ENCODE measurements at places on chromosomes 2 and 18. TPM values are rescaled to one million over a fixed set of nuclear protein-coding genes. Genes with fewer than 3 reads are reported as not detected.
A peak's percentile ranks its signal among the peaks of the same experiment; 100 is the strongest.

The ITGAV gene
- polyA plus RNA-seq, result 3.2 TPM

The POTEI gene
- not detected for polyA plus RNA-seq

- DNase-seq, result no peak
Measured at GRCh38 chr2:238488347-238488826, 61.7 kb downstream of the ASB1 start.

DNA sequence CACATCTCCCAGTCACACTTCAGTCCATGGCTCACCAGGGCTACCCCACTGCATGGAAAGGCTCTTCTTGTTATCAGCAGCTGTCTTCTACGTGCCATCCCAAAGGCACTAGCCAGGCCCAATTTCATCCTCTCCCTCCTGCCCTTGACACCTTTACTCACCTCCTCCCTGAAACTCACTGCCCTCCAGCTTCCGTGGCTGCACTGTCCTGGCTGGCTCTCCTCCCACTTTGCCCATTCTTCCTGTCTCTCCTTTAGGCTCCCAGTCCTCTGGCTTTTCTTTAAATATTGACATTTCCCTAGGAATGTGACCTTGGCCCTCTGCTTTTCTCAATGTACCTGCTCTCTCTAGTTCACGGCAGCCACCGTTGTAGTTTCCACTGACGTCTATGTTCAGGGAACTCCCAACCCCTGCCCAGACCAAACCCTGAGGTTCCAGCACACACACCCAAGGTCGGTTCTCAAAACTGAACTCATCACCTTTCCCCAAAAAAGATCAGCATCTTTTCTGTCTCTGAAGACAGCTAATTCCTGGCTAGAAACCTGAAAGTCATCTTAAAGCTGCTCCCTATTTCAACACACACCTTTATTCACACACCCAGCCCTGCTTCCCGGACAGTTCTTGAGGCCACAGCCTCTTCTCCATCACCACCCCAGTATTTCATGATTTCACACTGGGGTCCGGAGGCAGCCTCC is 36.7 kb downstream of the WDFY1 start:
- DNase-seq, result no peak

DNA sequence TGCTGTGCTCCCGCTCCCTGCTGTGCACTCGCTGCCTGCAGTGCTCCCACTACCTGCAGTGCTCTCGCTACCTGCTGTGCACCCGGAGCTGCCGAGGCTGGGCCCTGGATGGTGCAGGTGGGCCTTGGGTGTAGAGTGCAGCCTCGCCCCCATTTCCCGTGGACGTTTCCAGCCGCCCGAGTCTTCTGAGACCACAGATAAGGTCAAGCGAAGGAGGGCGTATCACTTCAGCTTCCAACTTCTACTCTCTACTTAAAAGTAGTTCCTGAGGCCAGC is 15.9 kb downstream of the TMEM18 start:
- DNase-seq, result no peak

GRCh38 chr2:10790228-10790973 is 22.2 kb downstream of the PDIA6 start:
- DNase-seq, result no peak

- no peak for DNase-seq
Measured at GRCh38 chr2:216285701-216286100, 86.6 kb downstream of the MARCHF4 start.

The COL5A2 gene
- not detected for polyA plus RNA-seq

- no peak for DNase-seq
Measured at GRCh38 chr2:195414537-195415100, 242.4 kb upstream of the SLC39A10 start.

The FSHR gene
- not detected for polyA plus RNA-seq

The PKP4 gene
- 1.5 TPM for polyA plus RNA-seq

The SLC11A1 gene
- 0.32 TPM for polyA plus RNA-seq

DNA sequence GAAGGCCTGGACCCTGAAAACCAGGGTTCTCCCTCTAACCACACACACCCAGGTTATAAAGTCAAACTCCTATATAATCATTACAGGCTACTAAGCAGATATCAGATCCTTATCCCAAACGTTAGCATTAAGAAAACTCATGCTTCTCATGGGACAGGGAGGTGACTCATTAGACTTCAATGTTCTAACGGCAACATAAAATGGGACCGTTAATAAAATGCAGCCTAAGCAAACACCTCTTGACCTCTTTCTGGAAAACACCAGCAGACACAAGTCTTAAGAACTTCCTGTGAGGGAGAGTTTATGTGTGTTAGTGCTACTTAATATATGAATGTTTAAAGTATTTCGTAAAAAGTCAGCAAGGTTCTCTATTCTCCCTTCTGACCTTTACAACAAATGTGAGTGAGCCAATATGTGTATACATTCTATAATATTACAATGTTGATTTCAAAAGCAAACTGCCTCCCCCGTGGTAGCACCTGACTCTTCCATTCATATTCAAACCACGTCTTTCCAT is 31.7 kb downstream of the LPIN2 start:
- DNase-seq, result no peak

GRCh38 chr18:6591491-6591890 is 138.0 kb upstream of the ARHGAP28 start:
- no peak for DNase-seq

- DNase-seq, result no peak
Measured at GRCh38 chr2:68245672-68246071, 6.7 kb downstream of the PPP3R1 start.

The SAG gene
- not detected for polyA plus RNA-seq

DNA sequence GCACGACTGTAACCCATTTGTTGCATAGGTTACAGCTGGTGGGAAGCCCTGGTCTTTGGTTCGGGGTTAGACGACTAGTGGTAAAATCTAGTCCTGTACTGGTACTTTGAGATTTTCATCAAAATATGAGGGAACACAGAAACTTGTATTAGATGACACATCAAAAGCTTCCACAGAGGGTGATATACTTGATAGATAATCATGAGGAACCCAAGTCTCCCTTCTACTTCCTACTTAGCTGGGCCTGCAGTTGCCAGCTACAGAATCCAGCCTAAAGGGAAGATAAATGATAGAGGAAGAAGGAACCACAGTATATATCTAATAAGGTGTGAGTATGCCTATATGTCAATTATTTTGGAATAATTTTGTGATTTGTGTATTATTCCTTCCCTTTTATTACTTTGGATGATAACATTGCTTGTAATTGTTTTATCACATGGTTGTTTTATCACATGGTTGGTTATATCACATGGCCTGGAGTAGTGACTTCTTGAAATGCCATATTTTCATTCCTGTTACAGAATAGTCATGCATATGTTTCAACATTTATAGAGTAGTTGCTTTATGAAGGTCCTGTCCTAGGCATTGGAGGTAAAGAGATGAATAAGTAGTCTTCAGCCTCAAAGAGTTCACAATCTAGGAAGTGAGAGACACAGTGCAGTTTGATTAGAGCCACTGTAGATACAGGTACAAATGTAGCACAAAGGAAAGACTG is 2.9 kb downstream of the AGPS start:
- DNase-seq, result no peak

GRCh38 chr2:205692104-205692503 is 9.8 kb downstream of the NRP2 start:
- DNase-seq, result no peak

The NCKAP5 gene
- polyA plus RNA-seq, result not detected

DNA sequence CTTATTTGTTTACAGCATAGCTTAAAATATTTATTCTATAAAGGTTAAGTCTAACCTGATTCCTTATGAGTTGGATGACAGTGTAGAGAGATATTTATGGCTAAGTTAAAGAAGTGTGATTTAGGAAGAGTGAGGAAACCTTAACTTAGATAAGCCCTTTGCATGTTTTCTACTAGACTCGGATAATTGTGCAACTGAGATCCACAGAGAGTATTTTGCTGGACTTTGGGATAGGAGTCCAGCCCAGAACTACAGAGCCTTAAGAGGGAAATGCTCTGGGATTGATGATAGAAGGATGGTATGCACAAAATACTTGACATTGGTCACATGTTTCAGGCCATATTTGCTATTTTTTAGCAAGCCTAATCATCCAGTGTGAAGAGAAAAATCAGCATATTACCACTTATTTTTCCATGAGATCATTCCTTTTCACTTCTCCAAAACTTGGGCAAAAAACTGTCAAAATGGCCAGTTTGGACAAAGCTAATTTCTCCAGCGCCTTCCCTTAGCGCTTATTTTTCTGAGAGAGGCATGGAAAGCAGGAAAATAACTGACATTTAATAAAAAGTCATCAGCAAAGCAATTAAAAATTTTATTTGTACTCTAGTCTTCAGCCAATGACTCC is 3.1 kb downstream of the CD28 start:
- no peak for DNase-seq

DNA sequence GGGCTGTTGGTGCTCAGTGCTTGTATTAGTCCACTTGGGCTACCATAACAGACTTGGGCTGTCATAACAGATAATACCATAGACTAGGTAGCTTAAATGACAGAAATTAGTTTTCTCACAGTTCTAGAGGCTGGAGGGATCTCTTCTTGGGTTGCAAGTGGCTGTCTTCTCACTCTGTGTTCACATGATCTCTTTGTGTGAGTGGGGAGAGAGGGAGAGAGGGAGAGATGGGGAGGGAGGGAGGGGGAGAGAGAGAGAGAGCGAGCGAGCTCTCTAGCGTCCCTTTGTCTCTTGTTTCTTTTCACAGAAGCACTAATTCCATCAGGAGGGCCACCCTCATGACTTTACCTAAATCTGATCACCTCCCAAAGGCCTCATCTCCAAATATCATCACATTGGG is 4.5 kb upstream of the XRCC5 start:
- DNase-seq, result no peak

DNA sequence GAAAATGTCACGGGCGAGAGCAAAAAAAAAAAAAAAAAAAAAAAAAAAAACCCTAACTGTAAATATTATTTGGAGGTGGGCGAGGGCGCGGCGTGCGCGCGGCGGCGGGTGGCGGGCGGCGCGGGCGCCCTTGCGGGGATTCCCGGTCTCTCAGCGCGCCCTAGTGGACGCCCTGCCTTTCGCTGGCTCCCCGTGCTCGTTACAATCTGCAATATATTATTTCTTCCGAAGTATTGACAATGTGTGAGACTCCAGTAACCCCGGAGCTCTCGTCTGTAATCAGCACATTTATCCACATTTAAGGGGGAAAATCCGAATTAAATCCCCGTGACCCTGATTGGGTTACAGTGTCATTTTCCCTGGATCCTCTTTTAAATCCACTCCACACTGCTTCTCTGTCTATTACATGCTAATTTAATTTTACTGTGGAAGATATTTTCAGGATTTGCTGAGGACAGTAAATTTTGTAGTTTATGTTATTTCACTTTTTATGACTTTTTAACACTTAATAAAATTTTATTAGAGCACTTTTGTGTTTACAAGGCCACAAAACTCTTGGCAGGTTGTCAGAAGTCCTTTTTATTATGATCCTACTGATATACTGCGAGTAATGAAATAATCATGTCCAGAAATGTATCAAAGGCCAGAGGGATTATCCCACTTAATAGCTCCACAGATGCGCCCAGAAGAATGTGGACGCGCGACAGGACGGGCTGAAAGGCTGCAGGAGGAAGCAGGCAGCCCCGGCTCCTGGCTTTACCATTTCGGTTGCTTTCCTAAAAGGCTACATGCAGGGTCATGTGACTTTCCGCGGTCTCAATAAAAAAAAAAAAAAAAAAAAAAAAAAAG is 369.1 kb downstream of the MTX2 start:
- peak; percentile 38 for DNase-seq

GRCh38 chr18:59189008-59189407 is 30.9 kb upstream of the GRP start:
- no peak for DNase-seq

DNA sequence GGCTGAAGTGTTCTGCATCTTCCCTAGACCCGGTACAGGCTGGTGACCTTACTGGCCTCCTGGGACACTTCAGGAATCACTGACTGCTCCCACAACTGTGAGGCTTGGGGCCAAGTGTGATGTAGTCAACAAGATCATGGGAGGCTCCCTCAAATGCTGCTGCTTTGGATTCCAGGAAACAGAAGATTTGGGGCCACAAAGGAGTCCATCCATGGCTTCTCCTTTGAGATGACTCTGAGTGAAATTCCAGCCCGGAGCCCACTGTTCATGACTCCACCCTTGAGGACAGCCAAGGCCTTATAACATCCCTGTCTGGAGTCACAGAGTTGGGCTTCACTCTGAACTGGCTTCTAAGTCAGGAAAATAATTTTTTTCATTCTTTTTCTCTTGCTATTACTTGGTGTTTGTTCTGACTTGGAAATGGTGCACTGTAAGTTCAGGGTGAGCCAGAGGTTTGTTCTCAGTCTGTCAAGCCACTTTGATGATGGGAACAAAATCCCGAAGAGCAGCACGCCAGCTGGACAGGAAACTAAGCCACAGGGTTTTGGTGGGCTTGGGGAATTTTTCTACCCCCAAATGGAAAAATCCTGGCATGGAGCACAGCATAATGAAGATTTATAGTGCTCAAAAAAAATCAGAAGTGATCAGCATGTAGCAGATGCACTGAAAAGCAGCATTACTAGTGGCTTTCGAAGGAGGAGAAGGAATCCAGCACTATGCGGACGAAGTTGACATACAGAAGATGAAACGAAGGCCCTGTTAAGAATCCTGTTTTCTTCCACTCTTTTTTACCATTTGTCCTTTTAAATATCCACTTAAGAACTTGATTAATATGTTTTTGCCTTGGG is 98.1 kb upstream of the ZFP36L2 start:
- DNase-seq, result no peak

DNA sequence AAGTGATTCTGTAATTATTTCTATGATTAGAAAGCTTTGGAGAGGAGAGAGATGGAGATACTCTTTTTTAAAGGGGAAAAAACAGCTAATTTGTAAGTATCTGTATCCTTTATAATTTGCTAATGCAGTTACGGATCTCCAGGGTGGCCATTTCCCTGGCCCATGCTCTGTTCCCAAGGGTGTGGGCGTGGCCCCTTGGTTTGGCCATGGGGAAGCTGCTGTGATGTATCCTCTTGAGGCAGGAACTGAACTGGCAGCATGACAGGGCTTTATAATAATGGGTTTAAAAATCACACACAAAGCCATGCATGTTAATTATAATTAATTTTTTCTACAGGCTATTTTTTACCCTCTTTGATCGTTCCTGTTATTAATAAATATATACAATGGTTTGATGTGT is 27.0 kb downstream of the TRAPPC12 start:
- no peak for DNase-seq

The CENPA gene
- polyA plus RNA-seq, result 0.70 TPM

The EHD3 gene
- 4.3 TPM for polyA plus RNA-seq

DNA sequence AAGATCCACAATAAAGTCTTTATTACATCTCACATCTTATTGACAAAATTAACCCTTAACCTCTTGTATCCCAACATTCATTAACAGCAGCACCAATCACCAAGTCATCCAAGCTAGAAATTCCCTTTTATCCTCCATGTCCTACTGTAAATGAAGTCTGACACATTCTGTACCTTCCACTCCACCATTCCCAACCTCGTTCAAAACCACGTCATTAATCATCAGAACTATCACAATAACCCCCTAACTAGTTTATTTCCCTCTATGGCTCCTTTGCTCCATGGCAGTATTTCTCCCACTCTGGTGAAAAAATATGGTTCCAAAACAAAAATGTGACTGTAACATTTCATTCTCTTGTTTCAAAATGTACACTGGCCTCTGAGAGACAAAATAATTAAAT is 1626.2 kb downstream of the LRP1B start:
- no peak for DNase-seq

DNA sequence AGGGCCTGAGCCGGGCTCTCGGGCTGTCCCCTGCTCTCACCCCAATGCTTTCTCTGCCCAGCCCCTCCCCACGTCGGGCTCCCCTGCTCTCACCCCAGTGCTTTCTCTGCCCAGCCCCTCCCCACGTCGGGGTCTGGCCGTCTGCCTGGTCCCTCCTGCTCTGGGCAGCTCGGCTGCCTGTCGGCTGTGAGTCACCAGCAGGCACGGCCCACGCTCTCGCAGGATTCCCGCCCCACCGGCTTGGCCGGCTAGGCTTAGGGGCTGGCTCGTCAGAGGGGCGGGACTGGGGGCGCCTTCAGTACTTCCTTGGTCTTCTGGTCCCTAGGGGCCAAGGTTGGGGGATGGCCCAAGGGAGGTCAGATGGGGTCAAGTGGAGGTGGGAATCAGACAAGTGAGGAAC is 3.3 kb downstream of the BOK start:
- no peak for DNase-seq
